Panc1 (cell line): ENCODE measurements at places on chromosomes 13 and 19. TPM values are rescaled to one million over a fixed set of nuclear protein-coding genes. Genes with fewer than 3 reads are reported as not detected.
A peak's percentile ranks its signal among the peaks of the same experiment; 100 is the strongest.

IGFL3 gene
- total RNA-seq = not detected

ZNF836 gene
- 6.3 TPM for total RNA-seq

MZT1 gene
- total RNA-seq = 9.8 TPM

C13orf42 gene
- total RNA-seq = not detected

NXNL1 gene
- not detected for total RNA-seq

LIM2 gene
- total RNA-seq = not detected

DNA sequence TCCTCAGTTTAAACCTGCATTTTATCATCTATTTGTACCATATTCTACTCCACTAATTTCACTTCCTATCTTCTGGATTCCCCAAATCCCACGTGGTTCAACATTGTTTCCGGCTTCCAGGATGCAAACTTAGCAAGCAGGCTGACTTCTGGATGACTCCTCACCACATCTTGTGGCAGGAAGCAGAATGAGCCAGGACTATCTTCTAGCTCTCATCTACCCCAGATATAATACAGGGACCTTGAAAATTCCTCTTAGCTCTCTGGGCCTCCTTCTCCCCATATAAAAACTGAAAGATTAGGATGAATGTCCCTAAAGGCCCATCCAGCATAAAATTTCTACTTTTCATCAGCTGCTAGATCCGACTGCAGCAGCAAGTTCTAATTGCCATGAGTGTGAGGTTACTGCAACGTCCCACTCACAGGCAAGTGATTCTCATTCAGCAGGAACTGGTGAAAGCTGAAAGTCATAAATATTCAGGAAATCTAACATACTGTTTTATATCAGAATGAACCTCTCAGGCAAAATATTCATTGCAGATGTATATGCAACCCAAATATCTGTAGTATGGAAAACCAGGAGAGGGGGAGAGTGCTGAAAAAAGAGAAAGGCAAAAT, 93.4 kb downstream of the KCTD12 start:
- no peaks in the 10 kb centered on the region for H3K36me3 ChIP-seq
- no peak overlapping the region for H3K4me3 ChIP-seq
- DNase-seq = no peak
- no peak overlapping the region for H3K27ac ChIP-seq
- no peaks in the 10 kb centered on the region for H3K4me1 ChIP-seq

- H3K27ac ChIP-seq = no peak overlapping the region
- H3K4me1 ChIP-seq = no peaks in the 10 kb centered on the region
- H3K36me3 ChIP-seq = no peaks in the 10 kb centered on the region
- no peaks in the 10 kb centered on the region for H3K27me3 ChIP-seq
- no peak overlapping the region for H3K4me3 ChIP-seq
These were observed 107.8 kb upstream of the ATXN8OS start for GRCh38 chr13:69999875-70000274.

DNA sequence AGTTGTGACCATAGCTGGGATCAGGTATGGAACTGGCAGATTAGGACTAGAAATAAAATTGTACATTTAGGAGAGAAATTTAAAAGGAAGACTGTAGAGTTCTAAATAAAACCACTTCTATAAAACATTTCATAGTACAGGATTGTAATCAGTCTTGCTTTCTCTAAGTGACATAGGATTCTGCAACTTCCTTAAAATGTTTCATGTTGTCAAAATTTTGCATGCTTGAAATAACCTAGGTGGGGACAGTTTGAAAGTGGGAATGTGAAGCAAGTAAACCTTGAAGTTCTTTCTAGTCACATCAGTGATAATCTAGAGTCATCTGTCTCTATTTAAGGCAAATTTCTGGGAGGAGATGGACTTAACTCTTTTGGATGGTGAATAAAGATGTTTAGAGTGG, 6.7 kb downstream of the TM9SF2 start:
- no peak overlapping the region for H3K4me3 ChIP-seq
- no peak overlapping the region for H3K27ac ChIP-seq
- no peaks in the 10 kb centered on the region for H3K27me3 ChIP-seq
- peaks cover 5% of the 10 kb centered on the region for H3K4me1 ChIP-seq

GRCh38 chr19:1279782-1280341, 4.5 kb downstream of the FAM174C start:
- H3K36me3 ChIP-seq = no peaks in the 10 kb centered on the region
- no peak for DNase-seq
- no peaks in the 10 kb centered on the region for H3K27me3 ChIP-seq
- no peak overlapping the region for H3K27ac ChIP-seq
- peaks cover 5% of the 10 kb centered on the region; the same call in 1 of the 2 replicates for H3K4me1 ChIP-seq

DNA sequence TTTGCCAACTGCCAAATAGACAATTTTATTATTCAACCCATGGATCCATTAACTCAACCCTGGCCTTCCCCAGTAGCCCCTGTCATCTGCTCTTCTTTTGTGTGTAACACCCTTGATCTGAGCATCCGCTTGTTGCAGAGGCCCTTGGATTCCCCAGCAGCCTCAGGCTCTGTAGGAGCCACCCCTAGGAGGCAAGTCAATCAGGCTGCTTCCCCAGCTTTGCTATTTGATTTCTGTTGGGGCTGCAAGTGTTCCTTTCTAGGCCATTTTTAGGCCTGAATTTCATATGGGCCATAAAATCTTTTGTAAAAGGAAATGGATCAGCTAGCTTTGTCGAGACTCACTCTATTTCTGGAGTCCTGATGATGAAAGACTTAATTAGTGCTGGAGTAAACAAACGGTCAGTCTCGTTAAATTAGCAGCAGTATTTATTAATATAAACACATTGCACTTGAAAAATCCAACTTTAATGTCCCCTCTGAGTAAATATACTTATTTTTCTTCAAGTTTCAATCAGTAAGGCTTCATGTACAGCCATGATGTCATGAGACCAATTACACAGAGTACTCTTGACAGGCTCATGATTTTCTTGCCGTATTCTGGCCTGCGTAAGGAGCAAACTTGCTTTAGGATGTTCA, 105.3 kb downstream of the RGCC start:
- no peak for DNase-seq
- no peaks in the 10 kb centered on the region for H3K4me1 ChIP-seq
- no peaks in the 10 kb centered on the region for H3K27me3 ChIP-seq
- no peak overlapping the region for H3K4me3 ChIP-seq

- DNase-seq = no peak
- no peaks in the 10 kb centered on the region for H3K4me1 ChIP-seq
These were observed 5.5 kb downstream of the RDH8 start for GRCh38 chr19:10018786-10019185.

DNA sequence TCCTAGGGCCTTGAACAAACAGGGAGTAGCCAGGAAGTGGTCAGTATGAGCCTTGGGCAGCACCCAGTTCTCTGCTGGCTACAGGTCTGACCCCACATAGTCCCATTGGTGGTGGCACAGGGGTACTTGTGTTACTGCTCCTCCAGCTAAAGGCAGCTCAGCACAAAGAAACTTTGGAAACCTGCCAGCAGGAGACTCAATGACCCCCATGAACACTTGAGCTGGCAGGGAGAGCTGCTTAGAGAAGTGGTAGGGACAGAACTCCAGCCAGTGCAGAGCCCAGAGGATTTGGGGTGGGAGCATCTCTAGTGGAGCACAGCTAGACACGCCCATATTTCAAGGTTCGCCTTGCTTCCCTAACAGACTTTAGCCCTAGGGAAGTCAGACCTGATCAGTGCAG, 10.4 kb upstream of the ZNF586 start:
- peaks cover under 1% of the 10 kb centered on the region for H3K36me3 ChIP-seq
- H3K27ac ChIP-seq = no peak overlapping the region
- no peaks in the 10 kb centered on the region for H3K27me3 ChIP-seq
- H3K4me3 ChIP-seq = no peak overlapping the region
- DNase-seq = no peak

DNA sequence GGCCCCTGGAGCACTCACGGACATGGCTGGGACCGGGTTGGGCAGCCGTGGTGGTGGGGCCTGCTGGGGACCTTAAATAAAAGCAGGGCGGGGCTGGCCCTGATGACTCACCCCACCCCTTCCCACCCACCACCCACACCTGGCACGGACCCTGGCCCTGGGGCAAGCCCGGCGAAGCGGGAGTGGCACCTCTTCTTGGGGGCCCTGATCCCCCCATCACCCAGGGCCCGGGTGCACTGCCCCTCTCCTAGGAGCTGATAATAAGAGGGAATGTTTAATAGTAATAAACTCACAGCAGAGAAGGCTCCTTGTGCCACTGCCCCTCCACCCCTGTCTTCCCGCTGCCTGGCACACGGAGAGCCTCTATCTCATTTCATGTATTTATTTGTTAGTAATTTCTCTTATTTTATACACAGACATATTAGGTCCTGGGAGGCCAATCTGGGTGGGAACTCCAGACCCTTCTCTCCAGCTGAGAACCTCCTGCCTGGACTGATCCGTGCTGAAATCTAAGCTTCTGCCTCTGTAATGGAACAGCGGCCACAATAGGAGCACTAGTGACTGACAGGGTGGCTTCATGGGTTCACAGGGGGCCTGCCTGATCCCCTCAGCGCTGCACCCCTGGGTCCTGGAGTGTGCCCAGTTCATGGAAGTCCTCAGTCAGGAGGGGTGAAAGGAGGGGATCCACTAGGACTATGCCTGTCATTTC, at the start of gene LGALS7:
Gene LGALS7, minus strand, starts transcription at position 49 of the 709 bp plus-strand sequence. Its CDS starts 25 bp downstream, at position 24.
- no peak within 1 kb of the TSS for H3K4me3 ChIP-seq
- DNase-seq = no peak
- peaks cover 4% of the 10 kb centered on the region; the same call in 1 of the 2 replicates for H3K4me1 ChIP-seq
- H3K36me3 ChIP-seq = no peaks in the 10 kb centered on the region

GRCh38 chr19:56547535-56547934, 8.8 kb downstream of the ZFP28 start:
- no peaks in the 10 kb centered on the region for H3K4me1 ChIP-seq
- no peak for DNase-seq
- H3K27me3 ChIP-seq = no peaks in the 10 kb centered on the region
- H3K27ac ChIP-seq = no peak overlapping the region
- H3K36me3 ChIP-seq = no peaks in the 10 kb centered on the region
- no peak overlapping the region for H3K4me3 ChIP-seq

GRCh38 chr19:4511300-4512054, 6.8 kb downstream of the PLIN4 start:
- no peak overlapping the region for H3K4me3 ChIP-seq
- H3K36me3 ChIP-seq = no peaks in the 10 kb centered on the region
- H3K27me3 ChIP-seq = no peaks in the 10 kb centered on the region
- H3K4me1 ChIP-seq = peaks cover 2% of the 10 kb centered on the region
- no peak overlapping the region for H3K27ac ChIP-seq
- no peak for DNase-seq

- H3K4me3 ChIP-seq = no peak overlapping the region
- H3K4me1 ChIP-seq = no peaks in the 10 kb centered on the region
- H3K27me3 ChIP-seq = no peaks in the 10 kb centered on the region
- no peak overlapping the region for H3K27ac ChIP-seq
- no peaks in the 10 kb centered on the region for H3K36me3 ChIP-seq
These were observed 2.1 kb upstream of the NLRP7 start for GRCh38 chr19:54949412-54949811.

GRCh38 chr19:23314505-23315251, 64.5 kb upstream of the ZNF724 start:
- H3K4me3 ChIP-seq = no peak overlapping the region
- H3K36me3 ChIP-seq = no peaks in the 10 kb centered on the region
- H3K27me3 ChIP-seq = no peaks in the 10 kb centered on the region

GRCh38 chr13:22200440-22200839, 529.6 kb downstream of the FGF9 start:
- H3K36me3 ChIP-seq = no peaks in the 10 kb centered on the region
- no peak overlapping the region for H3K27ac ChIP-seq
- no peak overlapping the region for H3K4me3 ChIP-seq
- no peak for DNase-seq

DNA sequence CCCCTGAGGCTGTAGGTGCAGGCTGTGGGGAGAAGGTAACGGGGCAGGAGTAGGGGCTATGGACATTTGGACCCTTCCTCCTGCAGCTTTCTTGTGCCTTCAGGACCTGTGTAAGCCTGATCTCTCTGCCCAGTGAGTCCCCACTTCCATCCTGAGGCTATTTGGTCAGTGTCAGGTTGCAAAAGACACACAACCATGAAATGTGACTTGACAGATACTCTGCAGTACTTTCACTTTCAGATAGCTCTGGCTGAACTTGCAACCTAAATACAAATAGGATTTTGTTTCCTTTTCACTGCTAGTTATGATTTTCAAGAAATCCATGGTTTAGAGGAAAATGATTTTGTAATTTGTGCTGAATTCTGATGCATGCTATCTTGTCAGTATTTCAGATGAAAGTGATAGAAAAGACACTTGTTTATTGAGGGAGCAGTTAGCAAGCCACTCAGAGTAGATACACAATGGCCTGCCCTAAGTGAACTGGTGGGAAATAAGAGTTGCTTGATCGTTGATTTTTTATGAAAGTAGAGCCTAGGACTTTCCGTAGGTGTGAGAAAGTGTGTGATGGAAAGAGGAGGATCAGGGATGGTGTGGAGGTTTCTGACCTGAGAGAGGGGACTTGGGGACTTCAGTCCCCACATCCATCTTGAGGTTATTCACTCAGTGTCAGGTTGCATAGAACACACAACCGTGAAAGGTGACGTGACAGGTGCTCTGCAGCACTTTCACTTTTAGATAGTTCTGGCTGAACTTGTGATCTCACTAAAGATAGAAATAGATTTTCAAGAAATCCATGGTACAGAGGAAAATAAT, 18.1 kb upstream of the EID2 start:
- H3K36me3 ChIP-seq = no peaks in the 10 kb centered on the region
- H3K4me1 ChIP-seq = peaks cover 17% of the 10 kb centered on the region
- peak; percentile 91 for DNase-seq
- peaks cover 39% of the 10 kb centered on the region for H3K27me3 ChIP-seq
- H3K27ac ChIP-seq = peak overlapping the region; percentile 0; the same call in 1 of the 2 replicates

DNA sequence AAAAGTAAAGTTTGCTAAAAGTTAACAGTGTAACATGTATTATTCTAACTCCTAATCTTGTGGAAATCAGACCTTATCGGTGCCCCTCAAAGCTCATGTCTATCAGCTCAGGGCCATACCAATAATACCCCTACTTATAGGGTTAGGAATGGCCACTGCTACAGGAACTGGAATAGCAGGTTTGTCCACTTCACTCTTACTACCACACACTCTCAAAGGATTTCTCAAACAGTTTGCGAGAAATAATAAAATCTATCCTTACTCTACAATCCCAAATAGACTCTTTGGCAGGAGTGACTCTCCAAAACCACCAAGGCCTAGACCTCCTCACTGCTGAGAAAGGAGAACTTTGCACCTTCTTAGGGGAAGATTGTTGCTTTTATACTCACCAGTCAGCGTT, 1677.7 kb downstream of the OLFM4 start:
- no peaks in the 10 kb centered on the region for H3K36me3 ChIP-seq
- H3K27me3 ChIP-seq = no peaks in the 10 kb centered on the region
- no peak overlapping the region for H3K4me3 ChIP-seq
- H3K27ac ChIP-seq = no peak overlapping the region

GRCh38 chr13:85663856-85664255, 135.4 kb downstream of the SLITRK6 start:
- H3K4me1 ChIP-seq = no peaks in the 10 kb centered on the region
- no peak for DNase-seq
- H3K27ac ChIP-seq = no peak overlapping the region
- H3K4me3 ChIP-seq = no peak overlapping the region
- H3K27me3 ChIP-seq = no peaks in the 10 kb centered on the region

DNA sequence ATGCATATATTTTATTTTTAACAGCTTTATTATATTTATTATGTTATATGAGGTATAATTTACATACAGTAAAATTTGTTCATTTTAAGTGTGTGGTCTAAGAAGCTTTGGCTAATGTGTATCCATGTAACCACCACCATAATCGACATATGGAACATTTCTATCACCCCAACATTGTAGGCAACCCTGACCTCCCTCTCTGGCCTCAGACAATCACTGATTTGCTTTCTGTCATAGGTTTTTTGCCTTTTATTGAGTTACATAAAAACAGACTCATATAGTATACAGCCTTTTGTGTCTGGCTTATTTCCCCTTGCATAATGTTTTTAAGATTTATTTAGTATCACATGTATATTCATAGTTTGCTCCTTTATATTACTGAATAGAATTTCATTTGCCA, 90.7 kb upstream of the KL start:
- H3K4me3 ChIP-seq = no peak overlapping the region
- H3K36me3 ChIP-seq = no peaks in the 10 kb centered on the region
- no peaks in the 10 kb centered on the region for H3K4me1 ChIP-seq
- H3K27ac ChIP-seq = no peak overlapping the region
- no peaks in the 10 kb centered on the region for H3K27me3 ChIP-seq
